ENCODE measurements at places on chromosomes 1 and 21. TPM values are rescaled to one million over a fixed set of nuclear protein-coding genes. Genes with fewer than 3 reads are reported as not detected.

The UTS2 gene
- total RNA-seq: not detected

The TRAPPC10 gene
- total RNA-seq: 10.9 TPM

The CFAP45 gene
- not detected for total RNA-seq

The PLOD1 gene
- 30.9 TPM for total RNA-seq

The RGSL1 gene
- total RNA-seq: not detected

- no peak for DNase-seq
These were observed 1.2 kb downstream of the DMBX1 start for GRCh38 chr1:46490656-46491442.

DNA sequence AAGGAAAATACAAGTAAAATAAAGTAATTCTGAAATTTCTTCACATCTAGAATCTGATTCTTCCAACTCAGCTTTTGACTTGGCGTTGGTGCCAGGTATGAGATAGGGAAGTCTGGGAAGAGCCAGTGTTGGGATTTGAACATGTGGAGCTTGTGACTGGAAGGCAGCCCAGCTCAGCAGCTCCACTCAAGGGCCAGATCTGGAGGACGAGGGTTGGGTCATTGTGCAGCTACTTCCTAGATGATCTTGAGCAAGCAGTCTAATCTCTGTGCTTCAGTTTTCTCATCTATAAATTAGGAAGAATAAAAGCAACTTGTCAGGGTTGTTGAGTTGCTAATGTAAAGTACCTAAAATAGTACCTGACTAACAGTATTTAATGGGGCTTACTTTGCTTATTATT lies 5.0 kb downstream of the ADARB1 start:
- DNase-seq: no peak

- no peak for DNase-seq
These were observed 14.7 kb downstream of the BEND5 start for GRCh38 chr1:48761986-48762385.

DNA sequence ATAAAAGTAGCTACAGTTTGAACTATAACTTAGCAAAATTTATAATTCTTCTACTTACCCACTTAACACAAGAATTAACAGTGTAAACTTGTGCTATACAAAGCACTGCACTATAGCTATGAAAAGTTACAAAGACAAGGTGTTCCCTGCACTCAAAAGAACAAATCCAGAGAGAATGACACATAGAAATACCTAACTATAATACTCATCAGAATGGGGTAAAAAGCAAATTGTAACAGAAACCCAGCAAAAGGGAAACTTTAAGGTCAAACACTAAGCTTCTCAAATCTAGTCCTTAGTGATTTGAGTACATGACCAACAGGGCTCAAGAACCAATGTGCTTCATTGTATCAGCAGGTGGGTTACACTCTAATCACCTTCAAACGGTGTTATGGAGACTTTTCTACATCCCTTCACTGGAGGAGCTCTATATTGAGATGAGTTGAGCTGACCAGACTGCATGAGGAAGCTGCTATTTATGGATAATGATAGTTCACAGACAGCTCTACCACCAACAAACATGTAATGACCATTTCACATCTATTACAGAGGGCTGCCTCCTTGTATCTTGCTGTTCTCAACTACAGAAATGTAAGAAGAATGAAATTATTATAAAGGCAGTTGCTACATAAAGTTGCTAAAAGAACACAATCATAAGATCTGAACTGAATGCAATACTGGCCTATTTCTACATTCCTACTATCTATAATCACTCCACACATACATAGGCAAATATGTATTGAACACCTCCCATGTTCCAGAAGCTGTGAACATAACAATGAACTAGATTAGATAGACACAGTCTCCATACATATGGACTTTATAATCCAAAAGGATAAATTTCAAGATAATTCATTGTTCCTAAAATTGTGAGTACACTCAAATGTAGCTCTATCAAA lies 47.6 kb downstream of the PIK3R3 start:
- no peak for DNase-seq

DNA sequence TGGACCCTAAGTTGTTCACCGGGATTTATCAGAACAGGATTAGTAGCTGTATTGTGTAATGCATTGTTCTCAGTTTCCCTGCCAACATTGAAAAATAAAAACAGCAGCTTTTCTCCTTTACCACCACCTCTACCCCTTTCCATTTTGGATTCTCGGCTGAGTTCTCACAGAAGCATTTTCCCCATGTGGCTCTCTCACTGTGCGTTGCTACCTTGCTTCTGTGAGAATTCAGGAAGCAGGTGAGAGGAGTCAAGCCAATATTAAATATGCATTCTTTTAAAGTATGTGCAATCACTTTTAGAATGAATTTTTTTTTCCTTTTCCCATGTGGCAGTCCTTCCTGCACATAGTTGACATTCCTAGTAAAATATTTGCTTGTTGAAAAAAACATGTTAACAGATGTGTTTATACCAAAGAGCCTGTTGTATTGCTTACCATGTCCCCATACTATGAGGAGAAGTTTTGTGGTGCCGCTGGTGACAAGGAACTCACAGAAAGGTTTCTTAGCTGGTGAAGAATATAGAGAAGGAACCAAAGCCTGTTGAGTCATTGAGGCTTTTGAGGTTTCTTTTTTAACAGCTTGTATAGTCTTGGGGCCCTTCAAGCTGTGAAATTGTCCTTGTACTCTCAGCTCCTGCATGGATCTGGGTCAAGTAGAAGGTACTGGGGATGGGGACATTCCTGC lies 3.9 kb upstream of the OLFML3 start:
- DNase-seq: no peak

- no peak for DNase-seq
These were observed 21.6 kb upstream of the CSF1 start for GRCh38 chr1:109889094-109889493.

- DNase-seq: no peak
These were observed 25.9 kb downstream of the SHISA4 start for GRCh38 chr1:201914456-201915235.

All from body of pancreas (tissue), 4 donors.